Stimulated activated CD4-positive, alpha-beta T cell treated with anti-CD3 and anti-CD28 coated beads, Interleukin-15, amount 100 ng/mL, for 1 hour (primary cell): ENCODE measurements at places on chromosomes 2 and 18.
A peak's percentile ranks its signal among the peaks of the same experiment; 100 is the strongest.

- no peak for DNase-seq
Measured at GRCh38 chr18:2536063-2536462, 35.2 kb downstream of the METTL4 start.

DNA sequence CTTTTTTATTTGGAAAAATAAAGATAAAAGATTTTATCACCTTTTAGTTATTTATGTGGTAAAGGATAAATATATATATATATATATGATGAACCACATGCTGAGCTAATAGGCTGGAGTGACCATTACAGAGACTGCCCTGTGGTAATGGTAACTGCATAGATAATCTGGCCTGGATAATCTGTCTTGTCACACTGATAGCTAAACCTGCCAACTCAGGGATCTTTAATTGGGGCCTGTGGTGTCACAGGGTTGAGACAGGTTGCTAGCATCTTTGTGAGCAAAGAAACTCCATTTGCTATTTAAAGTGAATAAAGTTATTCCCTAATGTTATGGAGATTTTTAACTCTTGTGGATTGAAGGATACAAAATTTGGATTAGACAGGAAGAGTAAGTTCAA is 203.0 kb downstream of the PHLPP1 start:
- no peak for DNase-seq

DNA sequence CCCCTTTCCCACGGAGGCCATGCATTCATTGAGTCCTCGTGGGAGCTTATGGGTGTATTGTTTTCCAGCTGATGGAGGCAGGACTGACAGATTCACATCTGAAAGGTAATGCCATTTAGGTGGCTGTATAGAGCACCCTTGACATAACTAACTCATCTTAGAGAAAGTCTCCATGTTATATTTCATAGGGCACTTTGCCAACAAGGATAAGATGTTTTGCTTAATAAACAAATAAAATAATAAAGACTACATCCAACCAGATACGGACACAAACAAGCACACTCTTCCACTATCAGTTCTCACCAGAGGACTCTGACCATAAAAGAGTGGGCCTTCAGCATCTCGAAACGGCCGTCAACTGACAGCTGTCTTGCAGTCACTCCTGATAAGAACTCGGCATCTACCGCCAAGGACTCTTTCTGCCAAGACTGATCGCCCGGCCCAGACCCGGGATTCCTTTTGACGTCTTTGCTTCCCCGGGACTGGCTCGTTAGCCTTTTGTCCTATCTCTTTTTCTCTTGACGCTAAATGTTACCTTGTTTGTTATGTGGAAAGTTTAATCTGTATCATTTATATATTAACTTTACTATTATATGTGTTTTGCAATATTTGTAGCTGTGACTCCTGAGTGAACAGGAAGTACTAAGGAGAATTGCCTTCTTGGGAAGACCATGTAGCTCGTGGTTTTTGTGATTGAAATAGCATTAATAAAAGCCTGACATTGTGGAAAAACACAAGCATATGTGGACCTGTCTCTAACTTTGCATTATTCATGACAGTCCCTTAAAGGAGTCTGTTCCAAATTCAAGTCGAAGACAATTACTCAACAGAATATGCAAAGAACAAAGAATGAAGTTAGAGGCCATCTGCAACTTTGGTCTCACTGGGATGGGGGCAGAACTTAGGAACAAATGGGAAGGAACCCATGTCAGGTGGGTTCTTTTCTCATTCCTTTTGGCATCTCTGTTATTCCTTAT is 195.1 kb downstream of the LPIN1 start:
- no peak for DNase-seq

GRCh38 chr18:53115876-53116585 is 776.0 kb downstream of the DCC start:
- DNase-seq: no peak

GRCh38 chr2:121828281-121828731 is 72.9 kb downstream of the TSN start:
- no peak for DNase-seq

GRCh38 chr18:25921677-25922421 is 168.6 kb downstream of the SS18 start:
- no peak for DNase-seq

DNA sequence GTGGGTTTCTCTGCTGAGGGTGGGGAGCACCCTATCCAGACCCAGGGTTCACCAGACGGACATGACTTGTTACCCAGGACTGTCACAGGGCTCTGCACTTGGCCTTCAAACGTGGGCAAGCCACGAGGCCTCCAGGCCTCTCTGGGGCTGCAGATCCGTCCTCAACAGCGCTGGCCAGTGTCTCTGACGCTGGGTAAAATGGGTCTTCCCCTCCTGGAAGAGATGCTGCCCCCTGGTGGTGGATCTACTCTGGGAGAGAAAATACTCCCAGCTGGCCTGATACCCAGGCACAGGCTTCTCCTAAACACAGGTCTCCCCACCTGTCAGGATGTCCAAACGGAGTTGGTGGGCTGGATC is 3.7 kb downstream of the GPR17 start:
- DNase-seq: peak; percentile 73

- DNase-seq: no peak
Measured at GRCh38 chr2:241892299-241893137, 23.0 kb downstream of the RTP5 start.

GRCh38 chr2:205366336-205367060 is 315.8 kb upstream of the NRP2 start:
- no peak for DNase-seq

DNA sequence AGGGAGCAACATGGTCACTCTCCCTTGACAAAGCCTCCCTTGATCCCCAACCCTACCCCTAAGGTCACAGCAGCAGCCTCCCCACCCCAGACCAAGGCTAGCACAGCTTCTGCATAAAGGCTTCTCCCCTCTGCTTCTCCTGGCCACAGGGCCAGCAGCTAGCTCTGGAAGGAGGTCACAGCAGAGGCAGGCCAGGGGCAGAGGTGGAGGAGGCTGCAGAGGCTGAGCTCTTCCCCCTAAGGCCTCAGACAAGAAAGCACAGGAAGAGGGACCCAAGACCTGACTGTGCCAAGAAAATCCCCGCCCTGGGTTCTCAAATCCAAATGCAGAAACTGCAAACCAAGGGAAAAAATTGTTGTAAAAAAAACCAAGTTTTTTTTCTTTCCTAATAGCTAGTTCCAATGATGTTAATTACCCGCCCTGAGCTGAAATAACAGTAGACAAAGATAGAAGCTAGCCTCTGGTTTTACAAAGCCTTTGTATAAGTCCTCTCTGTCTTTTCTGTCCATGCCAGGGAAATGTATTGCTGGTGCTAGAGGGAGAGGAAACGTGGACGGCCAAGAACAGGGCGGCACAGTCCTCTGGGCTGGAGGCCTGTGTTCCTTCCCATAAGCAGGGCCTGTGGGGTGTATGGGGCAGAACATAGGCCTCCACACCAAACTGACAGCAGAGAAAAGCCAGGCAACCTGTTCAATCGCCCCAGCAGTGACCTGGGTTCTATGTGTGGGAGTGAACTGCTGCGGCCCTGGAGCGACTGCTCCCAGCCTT is 79.5 kb downstream of the POLR1A start:
- no peak for DNase-seq

DNA sequence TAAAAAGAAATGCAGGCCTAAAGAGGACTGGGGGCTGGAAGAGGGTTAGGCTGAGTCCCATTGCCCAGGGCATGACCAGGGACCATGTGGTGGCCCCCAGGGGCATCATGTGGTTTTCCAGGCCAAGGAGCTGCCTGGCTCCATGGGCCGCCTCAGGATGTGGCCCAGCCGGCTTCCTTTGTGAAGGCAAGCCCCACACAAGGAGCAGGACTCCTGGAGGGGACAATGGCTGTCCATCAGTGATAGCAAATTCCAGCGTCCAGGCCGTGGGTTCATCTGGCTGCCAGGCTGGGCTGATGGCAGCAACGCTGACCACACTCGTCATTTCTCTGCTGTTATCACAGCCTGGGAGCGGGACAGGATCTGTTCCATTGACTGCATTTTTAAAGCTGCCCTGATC is 82.5 kb downstream of the GBX2 start:
- no peak for DNase-seq

DNA sequence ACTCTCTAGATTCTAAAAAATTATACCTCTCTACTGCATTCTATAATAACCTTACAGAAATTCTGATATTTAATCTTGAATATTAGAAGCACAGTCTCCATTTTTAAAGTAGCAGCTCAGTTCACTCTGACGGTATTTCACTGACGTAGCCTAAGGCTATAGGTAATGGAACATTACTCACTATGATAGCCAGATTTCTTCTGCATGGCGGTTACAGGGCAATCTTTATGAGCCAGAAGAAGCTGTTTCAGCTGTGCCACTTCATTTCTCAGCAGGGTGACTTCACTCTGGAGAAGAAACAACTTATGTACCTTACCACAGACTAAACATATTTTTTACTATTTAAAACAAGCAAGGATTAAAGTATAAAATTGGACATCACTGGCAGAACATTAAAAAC is 75.3 kb upstream of the CHN1 start:
- DNase-seq: no peak

DNA sequence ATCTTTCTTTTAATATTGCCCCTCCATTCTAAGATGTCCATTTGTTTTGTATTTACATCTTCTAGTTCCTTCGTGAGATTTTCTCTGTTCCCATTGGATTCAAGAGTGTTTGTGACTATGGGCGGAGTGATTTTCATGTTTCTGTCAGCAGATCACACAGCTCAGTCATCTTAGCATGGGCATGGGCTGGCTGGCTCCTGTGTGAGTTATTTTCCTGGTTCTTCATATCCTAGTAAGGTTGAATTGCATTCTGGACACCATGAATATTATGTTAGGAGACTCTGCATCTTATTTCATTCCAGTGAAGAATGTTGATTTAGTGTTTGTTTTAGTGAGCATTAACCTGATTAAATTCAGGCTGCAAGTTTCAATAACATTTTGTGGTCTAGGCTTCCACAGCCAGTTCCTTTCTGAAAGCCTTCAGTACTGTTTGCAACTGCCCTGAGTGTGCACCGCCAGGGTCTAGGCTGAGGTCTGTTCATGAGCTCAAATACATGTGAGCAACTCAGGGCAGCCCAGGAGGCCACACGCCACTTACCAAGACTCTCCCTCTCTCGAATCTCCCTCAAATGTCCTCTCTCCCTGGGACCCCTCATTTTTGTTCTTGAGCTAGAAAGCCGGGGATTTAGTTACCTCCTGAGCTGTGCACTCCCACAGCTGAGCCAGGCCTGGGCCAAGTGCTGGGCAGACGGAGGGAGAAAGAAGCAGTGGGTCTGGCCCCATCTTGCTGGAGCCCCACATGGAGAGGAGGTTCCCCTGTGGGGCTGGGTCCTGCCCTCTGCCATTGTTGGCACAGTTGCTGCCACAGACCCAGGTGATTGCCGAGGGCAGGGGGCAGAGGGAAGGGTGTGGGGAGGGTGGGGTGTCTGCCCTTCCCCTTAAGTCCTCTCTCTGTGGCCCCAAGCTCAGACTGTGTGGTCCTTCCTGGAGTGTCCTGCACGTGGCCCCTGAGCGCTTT is 145.9 kb downstream of the RTP5 start:
- DNase-seq: no peak

DNA sequence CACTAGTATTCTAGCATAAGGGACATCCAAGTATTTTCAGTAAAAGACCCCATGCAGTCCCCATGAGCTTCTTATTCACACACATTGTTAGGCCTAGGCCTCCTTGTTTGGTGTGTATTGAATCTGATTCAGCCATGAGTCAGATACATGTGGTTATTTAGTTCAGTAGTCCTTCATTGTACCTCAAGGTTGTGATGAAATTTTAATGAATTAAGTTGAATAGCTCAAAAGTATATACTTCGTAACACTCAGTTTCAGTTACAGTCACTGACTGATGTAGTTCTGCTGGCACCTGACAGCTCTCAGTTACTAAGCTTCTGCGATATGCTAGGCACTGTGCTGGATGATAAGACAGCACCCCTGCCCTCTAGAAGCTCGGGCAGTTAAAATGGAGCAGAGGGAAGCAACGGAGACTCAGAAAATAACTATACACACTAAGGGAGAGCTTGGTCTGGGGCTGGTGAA is 86.4 kb downstream of the XRCC5 start:
- DNase-seq: no peak
